T-helper 9 cell (primary cell): ENCODE measurements at places on chromosomes 7 and 10.

GRCh38 chr10:230758-231157 is 95.5 kb downstream of the ZMYND11 start:
- DNase-seq: no peak

DNA sequence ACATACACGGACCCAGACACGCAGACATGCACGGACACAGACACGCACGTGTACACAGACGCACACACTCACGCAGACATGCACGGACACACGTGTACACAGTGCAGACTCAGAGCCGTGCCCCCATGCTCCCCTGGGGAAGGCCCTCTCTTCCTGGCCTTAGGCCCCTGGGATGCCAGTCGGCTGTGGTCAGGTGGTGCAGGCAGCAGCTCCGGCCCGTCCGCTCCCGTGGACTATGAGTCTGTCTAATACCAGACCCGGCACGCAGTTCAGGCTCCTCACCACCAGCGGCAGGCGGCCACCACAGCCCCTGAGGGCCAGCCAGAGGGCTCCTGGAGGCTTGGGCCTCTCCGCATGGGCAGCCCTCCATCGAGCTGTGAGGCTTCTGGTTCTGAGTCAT is 52.0 kb upstream of the NKX6-2 start:
- DNase-seq: no peak

DNA sequence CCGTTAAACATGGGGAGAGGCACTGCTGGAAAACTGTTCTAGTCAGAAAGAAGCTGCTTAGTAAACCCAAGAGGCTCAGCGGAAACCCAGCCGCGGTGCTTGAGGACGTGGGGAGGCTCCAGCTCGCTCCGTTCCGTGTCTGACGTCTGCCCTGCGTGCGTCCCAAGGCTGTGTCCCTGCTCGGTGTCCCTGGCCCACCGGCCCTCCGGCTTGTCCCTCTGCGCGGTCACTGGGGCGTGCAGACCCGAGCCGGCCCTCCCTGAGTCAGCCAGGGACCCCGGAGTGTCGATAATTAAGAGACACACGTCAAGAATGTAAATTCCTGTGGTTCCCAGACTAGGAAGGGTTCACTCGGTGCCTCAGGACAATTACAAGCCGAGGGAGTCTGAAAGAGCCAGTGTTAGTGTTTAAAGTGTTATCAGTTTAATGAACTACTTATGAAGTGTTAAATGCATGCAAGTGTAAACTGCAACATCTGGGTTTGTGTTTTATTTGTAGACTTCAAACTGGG is 98.9 kb downstream of the WDR11 start:
- DNase-seq: no peak

DNA sequence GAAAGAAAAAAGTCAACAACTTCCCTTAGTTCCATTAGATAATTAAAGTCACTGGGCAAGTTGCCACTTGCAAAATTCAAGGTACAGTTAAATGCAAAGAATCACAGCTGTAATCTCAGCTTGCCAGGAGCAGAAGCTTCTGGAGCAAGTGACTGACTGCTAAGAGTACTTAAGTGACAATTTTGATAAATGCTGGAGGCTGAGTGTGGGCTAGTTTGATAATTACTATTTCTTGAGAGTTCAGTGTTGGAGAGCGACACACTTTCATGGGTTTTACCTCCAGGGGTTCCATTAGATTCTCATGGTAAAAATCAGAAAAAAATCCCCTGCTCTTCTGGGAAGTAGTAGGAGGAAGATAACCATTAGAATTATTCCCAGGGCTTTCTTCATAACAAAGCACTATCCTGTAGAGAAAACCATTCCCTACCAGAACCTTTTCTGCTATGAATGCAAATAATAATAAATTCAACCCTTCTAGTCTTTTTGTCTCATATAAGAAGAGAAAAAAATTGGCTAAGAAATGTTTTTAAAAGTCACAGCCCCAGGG is 486.3 kb downstream of the POM121L12 start:
- no peak for DNase-seq

- no peak for DNase-seq
Observed at GRCh38 chr7:4015996-4016395, 666.1 kb upstream of the FOXK1 start.

- no peak for DNase-seq
Observed at GRCh38 chr10:109914966-109915365, 8.3 kb downstream of the XPNPEP1 start.

DNA sequence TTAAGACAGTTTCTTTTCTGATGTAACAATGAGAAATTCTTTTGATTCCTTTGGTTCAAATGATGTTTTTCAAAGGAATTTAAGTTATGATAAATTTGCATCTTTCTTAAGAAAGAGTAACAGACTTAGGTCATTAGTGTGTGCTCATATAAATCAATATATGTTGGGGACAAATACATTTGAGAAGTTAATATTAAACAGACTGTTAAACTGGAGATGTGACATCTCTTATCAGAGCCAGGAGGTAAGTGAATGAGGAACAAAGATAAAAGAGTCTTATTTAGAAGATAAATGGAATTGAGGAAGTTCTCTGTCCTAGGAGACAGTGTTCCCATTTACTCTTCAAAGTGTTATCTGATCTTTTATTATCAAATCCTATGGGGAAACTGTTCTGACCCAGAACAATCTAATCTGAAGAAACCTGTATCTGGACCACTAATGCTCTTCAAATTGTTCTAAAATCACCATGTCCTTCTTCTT is 104.8 kb upstream of the LAMB4 start:
- DNase-seq: no peak

DNA sequence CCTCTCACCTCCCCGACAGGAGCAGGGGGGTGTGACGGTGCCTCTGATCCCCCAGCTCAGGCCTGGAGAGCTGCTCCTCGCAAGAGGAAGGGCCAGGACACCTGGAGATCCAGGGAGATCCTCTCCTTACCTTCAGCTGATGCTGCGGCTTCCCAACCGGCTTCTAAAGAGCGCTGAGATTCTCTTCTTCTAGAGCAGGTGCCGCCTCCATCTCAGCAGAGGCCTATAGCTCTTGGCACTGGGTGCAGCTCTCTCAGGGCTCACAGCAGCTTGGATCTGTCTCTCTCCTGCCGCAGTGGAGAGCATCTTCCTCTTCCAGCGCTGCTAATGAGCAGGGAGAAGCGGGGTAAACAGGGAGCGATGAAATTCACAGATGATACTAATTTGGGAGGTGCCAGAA is 189.6 kb upstream of the PLXNA4 start:
- DNase-seq: no peak

DNA sequence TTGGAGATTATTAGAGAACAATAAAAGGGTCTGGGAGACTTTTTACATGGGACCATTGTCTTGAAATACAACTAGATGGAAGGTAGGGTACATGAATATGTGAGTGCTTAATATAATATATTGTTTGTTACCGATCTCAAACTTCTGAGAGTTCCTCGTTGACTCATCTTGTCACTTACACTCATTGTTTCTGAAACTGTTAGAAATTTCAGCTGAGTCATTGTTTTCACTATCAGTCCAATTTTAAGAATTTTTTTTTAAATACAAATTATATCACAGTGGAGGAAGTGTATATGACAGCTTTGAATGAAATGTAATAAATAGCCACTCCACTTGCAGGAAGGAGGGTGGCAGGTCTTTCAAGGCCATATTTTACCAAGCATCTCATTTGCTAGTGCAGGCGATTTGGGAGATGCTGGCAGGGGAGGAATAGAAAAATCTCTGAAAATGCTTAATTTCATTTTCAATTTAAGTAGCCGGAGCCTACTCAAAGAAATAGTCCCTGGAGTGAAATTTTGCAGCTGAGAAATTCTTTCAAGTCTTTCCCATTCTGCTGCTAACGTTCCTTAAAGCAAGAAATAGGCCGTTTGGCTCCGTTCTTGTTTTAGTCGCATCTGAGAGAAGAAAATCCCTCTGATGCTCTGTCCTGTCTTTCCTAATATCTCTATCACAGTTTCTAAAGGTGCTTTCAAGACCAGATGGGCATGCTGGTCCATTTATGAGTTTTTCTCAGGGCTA is 1404.2 kb upstream of the CELF2 start:
- DNase-seq: no peak

GRCh38 chr7:135100856-135101255 is 47.0 kb upstream of the TMEM140 start:
- no peak for DNase-seq

- no peak for DNase-seq
Observed at GRCh38 chr7:124645704-124646103, 119.9 kb downstream of the GPR37 start.

GRCh38 chr10:14751014-14751896 is 23.4 kb downstream of the FAM107B start:
- no peak for DNase-seq

DNA sequence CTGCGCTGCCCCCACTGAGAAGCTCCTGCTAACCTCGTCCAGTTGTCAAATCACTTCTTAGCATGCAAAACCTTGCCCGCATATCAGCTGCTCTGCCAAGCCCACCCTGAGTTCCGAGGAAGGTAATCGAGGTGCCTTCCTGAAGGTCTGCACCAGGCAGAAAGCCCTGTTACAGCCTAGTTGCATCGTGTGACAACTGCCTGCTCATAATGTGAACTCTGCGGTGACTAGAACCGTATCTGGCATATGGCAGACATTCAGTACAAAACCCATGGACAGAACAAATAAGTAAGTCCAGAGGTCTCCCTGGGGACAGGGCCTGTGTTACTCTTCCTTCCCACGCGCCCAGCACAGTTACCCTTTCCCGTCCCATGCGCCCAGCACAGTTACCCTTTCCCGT is 394.3 kb downstream of the DNAJB6 start:
- no peak for DNase-seq

GRCh38 chr7:111892588-111892987 is 313.6 kb downstream of the DOCK4 start:
- no peak for DNase-seq

DNA sequence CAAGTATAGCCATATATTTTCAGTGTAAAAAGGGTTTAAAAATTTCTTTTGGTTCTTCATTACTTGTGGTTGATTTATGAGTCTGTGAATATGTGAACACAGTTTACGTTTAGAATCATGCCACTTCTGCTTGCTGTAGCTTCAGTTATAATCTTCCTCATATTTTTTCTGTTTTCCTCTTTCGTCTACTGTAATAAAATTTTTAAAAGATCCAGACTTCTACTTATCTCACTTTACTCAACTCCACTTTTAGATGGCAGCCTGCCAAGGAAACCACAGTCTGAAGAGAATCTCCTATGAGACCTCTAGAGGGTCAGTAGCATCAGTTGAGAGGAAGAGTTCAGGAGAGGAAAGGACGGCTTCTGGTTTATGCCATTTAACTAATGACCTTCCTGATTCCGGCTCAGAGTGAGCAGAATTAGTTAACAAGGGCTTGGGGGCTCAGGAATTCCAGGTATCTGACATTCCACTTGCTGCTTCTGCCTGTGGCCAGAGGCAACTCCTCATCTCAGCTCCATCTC is 21.4 kb downstream of the CREB5 start:
- no peak for DNase-seq

GRCh38 chr10:26438534-26439341 is 597 bp downstream of the APBB1IP start:
- peak; percentile 52 for DNase-seq

DNA sequence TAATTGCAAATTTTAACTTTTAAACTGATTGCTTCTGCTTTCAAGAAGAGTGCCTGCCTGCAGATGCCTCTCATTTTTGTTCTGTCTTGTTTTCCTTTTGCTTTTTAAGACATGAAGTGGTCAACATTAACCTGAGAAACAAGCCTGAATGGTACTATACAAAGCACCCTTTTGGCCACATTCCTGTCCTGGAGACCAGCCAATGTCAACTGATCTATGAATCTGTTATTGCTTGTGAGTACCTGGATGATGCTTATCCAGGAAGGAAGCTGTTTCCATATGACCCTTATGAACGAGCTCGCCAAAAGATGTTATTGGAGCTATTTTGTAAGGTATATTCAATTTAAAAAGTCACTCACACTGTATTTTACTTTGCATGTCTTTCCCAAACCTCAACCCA is 8.8 kb downstream of the GSTO2 start:
- DNase-seq: no peak

- no peak for DNase-seq
Observed at GRCh38 chr7:138926241-138926612, 55.0 kb downstream of the KIAA1549 start.

GRCh38 chr10:106440355-106440754 is 724.2 kb downstream of the SORCS1 start:
- no peak for DNase-seq

DNA sequence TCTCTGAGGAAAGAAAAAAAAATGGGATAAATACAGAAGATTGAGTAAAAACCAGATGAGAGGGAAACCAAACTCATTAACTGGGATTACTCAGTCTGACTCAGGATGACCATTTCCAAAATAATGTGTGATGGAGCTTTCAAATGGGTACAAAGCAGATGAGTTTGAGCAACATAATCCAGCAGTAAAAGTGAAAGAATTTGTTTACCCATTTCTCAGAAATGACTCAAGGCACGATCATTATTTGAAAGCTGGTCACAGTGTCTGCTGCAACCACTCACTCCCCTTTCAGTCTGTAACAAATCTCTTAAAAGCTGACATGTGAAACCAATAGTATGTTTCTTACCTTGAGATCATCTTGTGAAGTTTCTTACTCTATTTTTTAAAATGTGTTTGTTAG is 104.7 kb upstream of the KLF14 start:
- DNase-seq: no peak

GRCh38 chr7:28785041-28785995 is 172.8 kb downstream of the TRIL start:
- DNase-seq: no peak

GRCh38 chr10:120702032-120702431 is 149.1 kb upstream of the WDR11 start:
- no peak for DNase-seq

DNA sequence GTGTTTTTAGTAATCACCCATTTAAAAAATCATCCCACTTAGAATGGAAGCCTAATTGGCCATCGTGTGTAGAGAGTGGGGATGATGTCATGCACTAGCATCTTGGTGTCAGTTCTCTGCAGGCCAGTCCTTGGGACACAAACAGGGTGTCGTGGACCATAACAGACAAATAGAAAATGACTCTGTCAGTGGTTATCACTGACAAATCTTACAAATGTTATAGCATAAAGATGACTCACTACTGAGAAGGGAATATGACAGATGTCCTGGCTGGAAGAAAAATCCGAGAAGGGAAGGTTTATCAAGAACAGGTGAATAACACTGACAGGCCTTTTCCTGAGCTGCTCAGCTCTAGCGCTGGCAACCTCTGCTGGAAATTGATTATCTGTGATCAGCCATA is 10.6 kb downstream of the CABCOCO1 start:
- no peak for DNase-seq

DNA sequence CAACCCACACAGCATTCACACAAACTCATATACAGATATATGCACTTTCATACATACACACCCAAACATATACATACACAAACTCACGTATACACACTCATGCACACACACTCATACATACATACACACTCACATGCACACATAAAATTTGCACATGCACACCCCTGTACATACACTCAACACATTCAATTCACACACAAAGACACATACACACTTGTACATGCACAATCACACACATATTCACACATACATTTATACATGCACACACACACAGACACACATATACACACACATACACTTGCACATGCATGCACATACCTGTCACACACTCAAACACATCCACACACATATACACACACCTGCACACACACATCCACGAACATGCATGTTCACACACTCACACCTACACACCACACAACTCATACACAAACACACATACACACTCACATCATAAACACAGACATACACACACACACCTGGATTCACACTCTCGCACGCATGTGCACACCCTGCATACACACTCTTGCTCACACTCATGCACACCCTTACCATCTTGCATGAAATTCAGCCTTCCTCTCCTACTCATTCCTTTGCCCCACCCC is 451.2 kb downstream of the GRID1 start:
- no peak for DNase-seq
